ENCODE measurements at places on chromosomes 6 and 20.

DNA sequence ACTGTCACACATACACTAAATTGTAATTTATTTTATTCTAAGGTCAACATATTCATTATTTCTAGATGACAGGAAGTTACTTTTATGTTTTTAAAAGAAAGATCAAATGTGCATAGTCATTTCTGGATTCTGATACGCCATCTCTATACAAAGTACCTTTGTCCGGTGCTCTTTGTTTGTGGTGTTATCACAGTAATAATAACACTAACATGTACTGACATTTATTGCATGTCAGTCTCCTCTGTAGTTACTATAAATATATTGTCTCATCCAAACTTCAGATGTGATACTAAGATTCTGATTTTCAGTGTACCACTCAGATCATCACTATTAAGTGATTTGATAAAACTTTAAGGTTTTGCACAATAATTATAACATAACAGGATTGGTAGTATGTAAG, 90.3 kb upstream of the TPD52L1 start:
- DNase-seq = no peak

DNA sequence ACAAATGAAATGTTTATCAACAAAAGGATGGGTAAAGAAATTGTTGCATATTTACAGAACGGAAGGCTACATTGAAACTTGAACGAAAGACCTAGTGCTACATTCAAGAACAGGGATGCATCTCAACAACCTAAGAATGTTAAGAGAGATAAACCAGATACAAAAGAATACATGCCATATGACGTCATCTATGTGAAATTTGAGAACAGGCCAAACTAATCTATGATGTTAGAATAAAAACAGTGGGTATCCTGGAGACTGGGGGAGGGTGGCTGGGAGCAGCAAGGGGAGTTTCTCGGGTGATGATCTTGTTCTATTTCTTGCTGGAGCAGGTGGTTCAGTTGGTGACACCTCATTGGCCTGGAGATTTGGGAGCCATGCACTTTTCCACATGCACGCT, 81.5 kb downstream of the SULF2 start:
- DNase-seq = no peak

DNA sequence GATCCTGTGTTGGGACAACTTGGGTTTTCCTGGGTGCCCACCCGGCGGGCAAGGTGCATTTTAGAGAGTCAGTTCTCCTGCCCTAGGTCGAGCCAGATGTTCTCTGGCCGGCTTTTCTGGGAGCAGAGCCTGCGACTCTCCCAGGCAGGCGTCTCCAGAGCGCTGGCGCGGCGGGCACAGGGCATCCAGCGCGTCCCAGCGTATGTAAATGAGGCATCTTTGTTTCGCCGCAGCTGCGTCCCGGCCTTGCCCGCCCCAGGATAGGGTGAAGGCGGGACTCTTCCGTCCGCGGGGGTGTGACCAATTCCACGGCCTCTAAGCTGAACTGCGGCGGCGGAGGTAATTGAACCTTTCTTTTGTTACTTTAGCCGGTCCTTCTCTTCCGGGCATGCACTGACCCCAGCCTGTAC, 9.1 kb downstream of the GRIK2 start:
- DNase-seq = peak; percentile 4

DNA sequence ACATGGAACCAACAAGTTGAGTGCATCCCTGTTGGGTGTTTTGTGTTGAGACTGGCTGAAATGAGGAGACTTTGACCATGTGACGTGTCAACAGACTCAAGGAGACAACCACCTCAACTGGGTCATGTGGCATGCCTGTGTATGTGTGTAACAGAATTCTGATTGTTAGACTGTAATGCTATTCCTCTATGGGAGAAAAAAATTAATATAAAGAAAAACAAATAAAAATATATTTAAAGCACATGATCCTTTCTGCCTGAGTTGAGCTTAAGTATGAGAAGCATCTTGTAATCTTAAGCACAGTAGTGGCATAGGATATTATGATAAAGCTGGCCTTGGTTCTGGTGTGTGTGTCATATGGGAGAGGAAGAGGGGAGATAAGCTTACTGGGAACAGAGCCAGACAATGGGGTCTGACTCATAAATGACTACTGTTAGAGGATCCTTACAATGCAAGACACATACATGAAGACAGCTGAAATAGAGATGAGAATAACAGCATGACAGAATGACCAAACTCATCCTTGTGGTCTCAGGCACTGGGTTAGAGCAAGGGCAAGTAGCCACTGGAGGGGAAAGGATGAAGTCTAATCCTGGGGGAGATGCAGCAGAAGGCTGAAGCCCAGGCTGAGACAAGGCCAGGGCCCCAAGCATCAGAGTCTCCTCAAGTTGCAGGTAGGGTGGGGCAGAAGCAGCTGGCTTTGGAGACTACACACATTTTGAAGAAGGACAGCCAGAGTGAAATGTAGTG, 9.2 kb downstream of the TP53INP2 start:
- no peak for DNase-seq

GRCh38 chr6:131129689-131130553, 5.3 kb upstream of the AKAP7 start:
- DNase-seq = no peak

DNA sequence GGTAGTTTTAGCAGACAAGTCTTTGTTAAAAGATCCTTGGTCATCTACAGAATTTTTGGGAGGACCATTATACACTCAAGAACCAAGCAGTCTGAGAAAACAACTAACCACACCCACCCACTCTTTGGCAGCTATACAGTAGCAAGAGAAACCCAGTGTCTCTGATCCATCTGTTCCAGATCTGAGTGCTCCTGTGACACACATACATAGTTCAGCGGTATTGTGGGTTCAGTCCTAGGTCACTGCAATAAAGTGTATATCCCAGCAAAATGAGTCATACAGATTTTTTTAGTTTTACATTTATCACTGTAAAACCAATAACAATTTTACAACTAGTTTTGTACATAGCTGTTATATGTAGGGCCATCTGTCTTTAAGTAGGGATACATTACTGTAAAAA, 47.4 kb upstream of the PAK5 start:
- no peak for DNase-seq

GRCh38 chr6:36605560-36606391, 11.6 kb downstream of the SRSF3 start:
- no peak for DNase-seq

- no peak for DNase-seq
These were observed 223.6 kb downstream of the ANKRD60 start for GRCh38 chr20:58004900-58005299.

- DNase-seq = no peak
These were observed 23.4 kb downstream of the ATRN start for GRCh38 chr20:3494218-3494617.

DNA sequence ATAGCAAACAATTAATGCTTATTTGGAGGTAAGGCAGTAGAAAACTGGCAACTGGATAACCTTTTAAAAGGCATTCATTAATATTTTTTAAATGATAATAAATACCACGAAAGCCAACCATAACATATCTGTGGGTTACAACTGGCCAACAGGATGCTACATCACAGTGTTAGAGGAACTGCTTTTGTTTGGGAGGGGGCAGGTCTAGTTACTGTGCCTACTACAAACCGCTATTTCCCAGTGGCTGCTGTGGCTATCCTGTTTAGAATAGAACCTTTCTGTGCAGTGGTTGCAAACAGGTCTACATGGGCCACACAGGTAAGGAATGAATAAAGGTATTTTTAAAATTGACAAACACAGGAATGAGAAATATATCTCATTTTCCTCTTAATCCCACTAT, 976 bp downstream of the PIGT start:
- no peak for DNase-seq

- no peak for DNase-seq
These were observed 60.5 kb upstream of the BHLHE23 start for GRCh38 chr20:63067266-63067635.

- DNase-seq = peak; percentile 81
These were observed 34.2 kb upstream of the B4GALT5 start for GRCh38 chr20:49747707-49748524.
